ENCODE measurements at places on chromosomes 16 and 17.

- DNase-seq = no peak
These were observed 66.3 kb downstream of the MRC2 start for GRCh38 chr17:62693616-62694409.

GRCh38 chr16:50696126-50696525 lies 2.7 kb downstream of the NOD2 start:
- no peak for DNase-seq

DNA sequence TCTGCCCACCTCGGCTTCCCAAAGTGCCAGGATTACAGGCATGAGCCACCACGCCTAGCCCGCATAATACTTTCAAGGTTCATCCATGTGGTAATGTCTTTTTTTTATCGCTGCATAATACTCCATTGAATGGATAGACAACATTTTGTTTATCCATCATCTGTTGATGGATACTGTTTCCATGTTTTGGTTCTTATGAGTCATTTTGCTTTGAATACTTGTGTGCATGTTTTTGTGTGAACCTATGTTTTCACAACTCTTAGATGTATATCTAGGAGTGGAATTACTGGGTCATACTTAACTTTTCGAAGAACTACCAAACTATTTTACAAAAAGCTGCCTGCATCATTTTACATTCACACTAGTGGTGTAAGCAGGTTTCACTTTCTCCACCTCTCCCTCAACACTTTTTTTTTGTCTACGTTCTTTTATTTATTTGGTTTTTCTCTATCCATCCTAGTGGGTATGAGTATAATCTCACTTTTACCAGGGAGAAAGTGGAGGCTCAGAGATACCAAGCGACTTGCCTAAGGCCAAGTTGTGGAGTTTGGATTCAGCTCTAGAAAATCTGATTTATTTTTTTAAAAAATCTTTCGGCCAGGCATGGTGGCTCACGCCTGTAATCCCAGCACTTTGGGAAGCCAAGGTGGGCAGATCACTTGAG lies 151.2 kb downstream of the CMIP start:
- DNase-seq = no peak

DNA sequence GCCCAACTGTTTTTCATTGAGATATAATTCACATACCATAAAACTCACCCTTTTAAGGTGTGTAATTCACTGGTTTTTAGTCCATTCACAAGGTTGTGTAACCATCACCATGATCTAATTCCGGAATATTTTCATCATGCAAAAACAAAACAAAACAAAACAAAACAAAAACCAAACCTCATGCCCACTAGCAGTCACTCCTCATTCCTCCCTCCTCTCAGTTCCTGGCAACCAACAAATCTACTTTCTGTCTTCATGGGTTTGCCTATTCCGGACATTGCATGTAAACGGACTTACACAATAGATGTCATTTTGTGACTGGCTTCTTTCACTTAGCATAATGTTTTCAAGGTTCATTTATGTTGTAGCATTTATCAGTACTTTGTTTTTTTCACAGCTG lies 4.5 kb upstream of the NOD2 start:
- no peak for DNase-seq

- no peak for DNase-seq
These were observed 11.2 kb upstream of the ERN2 start for GRCh38 chr16:23724096-23724784.

DNA sequence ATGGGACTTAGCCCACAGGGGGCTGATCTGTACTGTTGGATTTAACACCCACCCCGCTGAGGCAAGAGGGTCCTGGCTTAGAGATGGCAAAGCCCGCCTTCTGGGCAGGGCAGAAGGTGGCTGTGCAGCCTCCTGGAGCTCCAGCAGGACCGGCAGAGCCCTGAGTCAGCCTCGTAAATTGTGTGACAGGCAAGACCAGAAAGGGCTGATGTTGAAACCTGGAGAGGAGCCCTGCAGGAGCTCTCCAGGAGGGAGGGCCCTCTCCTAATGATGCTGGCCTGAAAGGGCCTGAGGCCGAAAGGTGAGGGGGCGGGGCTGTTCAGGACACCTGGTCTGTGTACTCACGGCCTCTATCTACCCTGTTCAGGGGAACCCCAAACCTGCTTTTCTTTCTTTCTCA lies 22.5 kb upstream of the MYO15B start:
- no peak for DNase-seq

- DNase-seq = no peak
These were observed 35.8 kb downstream of the LRRC75A start for GRCh38 chr17:16455997-16456741.

GRCh38 chr17:77779711-77780539 lies 178.6 kb upstream of the TNRC6C start:
- no peak for DNase-seq

GRCh38 chr16:69834807-69835466 lies 72.8 kb downstream of the WWP2 start:
- no peak for DNase-seq

GRCh38 chr16:67378642-67379041 lies 14.7 kb downstream of the TPPP3 start:
- DNase-seq = no peak
